ENCODE measurements at places on chromosomes 1 and 21. TPM values are rescaled to one million over a fixed set of nuclear protein-coding genes. Genes with fewer than 3 reads are reported as not detected.

DNA sequence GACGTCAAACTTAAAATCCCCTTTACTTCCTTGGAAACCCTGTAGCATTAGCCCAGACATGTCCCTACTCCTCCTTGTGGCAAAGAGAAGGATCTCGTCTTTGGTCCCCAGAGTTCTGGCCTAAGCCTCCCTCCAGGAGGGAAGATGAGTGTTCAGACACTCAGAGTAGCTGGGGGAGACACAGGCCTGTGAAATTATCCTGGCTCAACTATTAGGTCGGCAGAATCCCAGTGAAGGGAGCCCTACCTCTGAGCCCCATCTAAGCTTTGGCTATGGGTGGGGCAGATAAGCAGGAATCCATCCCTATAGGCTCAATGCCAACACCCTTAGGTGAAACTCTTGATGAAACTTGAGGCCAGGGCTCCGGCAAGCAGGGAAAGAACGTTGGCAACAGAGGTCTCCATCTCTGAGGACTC, 1.7 kb upstream of the SFN start:
- H3K36me3 ChIP-seq = peaks cover 7% of the 10 kb centered on the region
- H3K4me1 ChIP-seq = peaks cover 21% of the 10 kb centered on the region
- H3K27me3 ChIP-seq = no peaks in the 10 kb centered on the region
- no peak for DNase-seq
- no peak overlapping the region for H3K4me3 ChIP-seq

- H3K27me3 ChIP-seq = no peaks in the 10 kb centered on the region
- H3K4me1 ChIP-seq = peaks cover 19% of the 10 kb centered on the region
- H3K27ac ChIP-seq = no peak overlapping the region
- peak overlapping the region; percentile 3 for H3K4me3 ChIP-seq
- DNase-seq = no peak
Observed at GRCh38 chr1:247408100-247408499, 7.9 kb upstream of the NLRP3 start.

DNA sequence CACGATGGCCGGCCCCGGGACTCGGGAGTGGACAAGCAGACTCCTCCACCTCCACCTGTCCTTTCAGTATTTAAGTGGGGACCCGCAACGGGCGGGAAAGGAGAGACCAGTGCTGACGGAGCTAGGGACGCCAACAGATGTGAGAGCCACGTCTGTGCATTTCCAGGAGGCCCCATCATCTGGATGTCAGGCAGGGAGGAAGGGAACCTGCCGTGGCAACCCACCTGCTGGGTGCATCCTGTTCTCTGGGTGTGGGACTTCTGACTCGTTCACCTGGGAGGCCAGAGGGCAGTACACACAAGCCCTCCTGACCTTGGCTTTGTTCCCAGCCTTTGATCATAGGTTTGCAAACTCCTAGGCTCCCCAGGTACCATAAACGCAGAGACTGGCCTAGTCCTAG, 5.6 kb upstream of the PCBP3 start:
- no peak for DNase-seq
- no peak overlapping the region for H3K27ac ChIP-seq
- no peaks in the 10 kb centered on the region for H3K27me3 ChIP-seq
- peaks cover 20% of the 10 kb centered on the region for H3K4me1 ChIP-seq
- no peaks in the 10 kb centered on the region for H3K36me3 ChIP-seq

GRCh38 chr1:192274588-192274987, 42.2 kb upstream of the RGS21 start:
- no peak overlapping the region for H3K4me3 ChIP-seq
- DNase-seq = no peak
- no peaks in the 10 kb centered on the region for H3K36me3 ChIP-seq
- no peak overlapping the region for H3K27ac ChIP-seq
- no peaks in the 10 kb centered on the region for H3K27me3 ChIP-seq
- no peaks in the 10 kb centered on the region for H3K4me1 ChIP-seq

GRCh38 chr1:93816970-93817678, 61.9 kb downstream of the DNTTIP2 start:
- no peaks in the 10 kb centered on the region for H3K36me3 ChIP-seq
- peaks cover 6% of the 10 kb centered on the region for H3K4me1 ChIP-seq
- no peak overlapping the region for H3K4me3 ChIP-seq
- no peaks in the 10 kb centered on the region for H3K27me3 ChIP-seq
- no peak for DNase-seq

DNA sequence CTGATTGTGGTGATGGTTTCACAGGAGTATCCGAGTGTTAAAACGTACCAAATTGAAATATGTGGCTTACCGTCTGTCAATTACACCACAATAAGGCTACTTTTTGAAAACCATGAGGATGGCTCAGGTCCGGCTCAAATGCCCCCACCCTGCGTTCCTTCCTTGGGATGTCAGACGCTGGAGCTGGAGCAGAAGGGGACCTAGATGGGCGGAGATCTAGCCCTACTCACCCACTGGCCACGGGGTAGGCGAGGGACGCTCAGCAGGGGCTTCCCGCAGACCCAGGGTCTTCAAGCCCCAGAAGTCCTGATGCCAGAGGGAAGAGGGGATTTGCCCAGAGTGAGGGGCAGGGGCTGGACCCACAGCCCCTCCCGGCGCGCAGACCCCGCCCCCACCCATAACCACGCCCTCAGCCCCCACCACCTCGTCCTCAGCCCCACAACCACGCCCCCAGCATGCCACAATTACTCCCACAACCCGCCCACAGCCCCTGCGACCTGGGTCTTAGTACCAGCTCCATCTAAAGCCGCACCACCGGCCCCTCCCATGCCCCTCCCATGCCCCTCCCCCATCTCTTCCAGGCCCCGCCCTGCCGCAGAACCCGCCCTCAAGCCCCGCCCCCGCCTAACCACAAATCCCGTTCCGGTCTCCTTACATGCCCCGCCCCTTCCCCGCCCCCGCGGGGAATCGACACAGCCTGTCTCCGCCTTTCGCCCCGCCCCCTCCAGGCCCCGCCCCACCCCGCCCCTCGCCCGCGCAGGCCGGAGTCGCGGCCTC, at the start of gene LRRC3:
Gene LRRC3 (plus strand): TSS at position 764 of the 777 bp plus-strand sequence. CDS start 1,135 bp downstream, outside the sequence.
- DNase-seq = peak; percentile 76
- peaks cover 10% of the 10 kb centered on the region for H3K4me1 ChIP-seq
- H3K36me3 ChIP-seq = no peaks in the 10 kb centered on the region
- H3K27me3 ChIP-seq = no peaks in the 10 kb centered on the region
- H3K4me3 ChIP-seq = no peak within 1 kb of the TSS

GRCh38 chr1:51295926-51296325, 34.4 kb downstream of the TTC39A start:
- no peaks in the 10 kb centered on the region for H3K36me3 ChIP-seq
- DNase-seq = no peak
- H3K27ac ChIP-seq = no peak overlapping the region
- H3K4me3 ChIP-seq = no peak overlapping the region

- H3K27ac ChIP-seq = no peak overlapping the region
- no peaks in the 10 kb centered on the region for H3K4me1 ChIP-seq
- peaks cover 18% of the 10 kb centered on the region for H3K27me3 ChIP-seq
- DNase-seq = no peak
- no peaks in the 10 kb centered on the region for H3K36me3 ChIP-seq
Observed at GRCh38 chr1:156412653-156413321, 43.8 kb downstream of the RHBG start.

DNA sequence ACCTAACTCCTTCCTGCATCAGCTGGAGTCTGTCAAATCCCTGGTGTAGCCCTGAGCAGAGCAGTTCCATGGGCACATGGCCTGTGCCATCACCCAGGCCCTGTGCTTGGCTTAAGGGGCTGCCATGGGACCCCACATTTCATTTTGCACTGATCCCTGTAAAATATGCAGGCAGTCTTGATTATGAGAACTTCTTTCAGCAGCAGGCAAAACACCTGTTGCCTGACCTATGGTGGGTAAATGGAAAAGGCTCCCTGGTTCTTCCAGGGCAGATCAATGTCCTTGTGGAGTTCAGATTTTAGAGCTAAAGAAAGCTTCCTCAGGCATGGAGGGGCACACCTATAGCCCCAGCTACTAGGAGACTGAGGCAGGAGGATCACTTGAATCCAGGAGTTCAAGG, 44.2 kb downstream of the HSD3B1 start:
- H3K4me1 ChIP-seq = no peaks in the 10 kb centered on the region
- H3K4me3 ChIP-seq = no peak overlapping the region
- H3K36me3 ChIP-seq = no peaks in the 10 kb centered on the region

DNA sequence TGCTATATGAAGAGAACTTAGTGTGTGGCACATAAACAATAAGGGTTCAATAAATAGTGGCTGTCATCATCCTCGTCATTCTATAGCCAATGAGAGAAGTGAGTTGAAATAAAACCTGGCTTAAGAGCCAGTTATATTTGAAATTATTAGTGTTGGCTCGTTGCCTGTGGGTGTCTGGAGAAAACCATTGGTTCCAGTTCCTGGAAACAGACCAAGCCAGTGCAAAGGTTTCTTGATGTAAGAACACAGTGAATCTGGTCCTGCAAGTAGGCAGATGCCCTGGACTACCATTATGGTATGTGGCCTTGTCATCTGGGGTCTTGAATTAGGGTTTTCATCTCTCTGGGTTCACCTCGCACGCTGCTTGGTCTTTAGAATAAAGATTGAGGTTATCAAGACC, 43.3 kb downstream of the URB2 start:
- no peaks in the 10 kb centered on the region for H3K36me3 ChIP-seq
- H3K27ac ChIP-seq = no peak overlapping the region

GRCh38 chr1:33298623-33299277, 22.1 kb downstream of the A3GALT2 start:
- peaks cover 9% of the 10 kb centered on the region for H3K36me3 ChIP-seq
- no peak overlapping the region for H3K4me3 ChIP-seq
- peaks cover 14% of the 10 kb centered on the region for H3K4me1 ChIP-seq
- DNase-seq = peak; percentile 28
- H3K27me3 ChIP-seq = no peaks in the 10 kb centered on the region

- H3K4me3 ChIP-seq = no peak overlapping the region
- no peaks in the 10 kb centered on the region for H3K36me3 ChIP-seq
- H3K27ac ChIP-seq = no peak overlapping the region
- peaks cover 2% of the 10 kb centered on the region for H3K27me3 ChIP-seq
Observed at GRCh38 chr1:58837886-58838285, 54.0 kb upstream of the JUN start.

DNA sequence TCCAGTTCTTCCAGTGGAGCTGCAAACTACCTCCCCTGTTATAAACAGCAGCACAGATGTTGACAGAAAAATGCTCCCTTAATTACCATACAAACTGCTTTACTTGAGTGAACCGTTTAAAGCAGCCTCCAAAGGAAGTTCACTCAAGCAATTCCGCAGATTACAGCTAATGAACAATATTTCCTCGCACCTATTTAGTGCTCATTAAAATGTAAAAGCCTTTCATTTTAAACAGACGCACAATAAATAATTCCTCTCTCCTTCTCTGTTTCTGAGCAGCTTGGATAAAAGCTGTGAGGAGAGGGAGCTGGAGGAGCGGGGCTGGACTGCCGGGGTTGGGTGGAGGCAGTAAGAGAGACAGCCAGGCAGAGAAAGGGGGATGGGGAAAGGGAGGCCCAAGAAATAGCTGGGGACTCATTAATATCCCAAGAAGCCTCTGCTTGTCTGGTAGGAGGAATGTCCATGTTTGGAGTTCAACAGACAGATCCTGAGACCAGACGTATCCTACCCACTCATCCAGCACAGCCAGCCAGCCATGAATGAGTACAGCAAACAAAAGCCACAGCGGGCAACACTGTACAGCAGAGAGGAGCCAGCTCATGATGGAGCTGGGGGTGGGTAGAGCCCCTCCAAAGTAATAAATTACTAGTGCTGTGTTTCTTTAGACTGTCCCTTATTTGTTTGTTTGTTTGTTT, 227.7 kb downstream of the GPATCH2 start:
- DNase-seq = no peak
- H3K4me1 ChIP-seq = no peaks in the 10 kb centered on the region
- no peak overlapping the region for H3K4me3 ChIP-seq
- no peaks in the 10 kb centered on the region for H3K27me3 ChIP-seq

- no peaks in the 10 kb centered on the region for H3K36me3 ChIP-seq
- no peak overlapping the region for H3K27ac ChIP-seq
- no peak for DNase-seq
- H3K27me3 ChIP-seq = peaks cover 5% of the 10 kb centered on the region
Observed at GRCh38 chr1:228763561-228763960, 28.3 kb downstream of the RHOU start.

- no peaks in the 10 kb centered on the region for H3K27me3 ChIP-seq
- H3K36me3 ChIP-seq = no peaks in the 10 kb centered on the region
- no peak overlapping the region for H3K27ac ChIP-seq
- no peak overlapping the region for H3K4me3 ChIP-seq
- DNase-seq = peak; percentile 34
- no peaks in the 10 kb centered on the region for H3K4me1 ChIP-seq
Observed at GRCh38 chr1:73998348-73998959, 199.5 kb downstream of the LRRIQ3 start.

DNA sequence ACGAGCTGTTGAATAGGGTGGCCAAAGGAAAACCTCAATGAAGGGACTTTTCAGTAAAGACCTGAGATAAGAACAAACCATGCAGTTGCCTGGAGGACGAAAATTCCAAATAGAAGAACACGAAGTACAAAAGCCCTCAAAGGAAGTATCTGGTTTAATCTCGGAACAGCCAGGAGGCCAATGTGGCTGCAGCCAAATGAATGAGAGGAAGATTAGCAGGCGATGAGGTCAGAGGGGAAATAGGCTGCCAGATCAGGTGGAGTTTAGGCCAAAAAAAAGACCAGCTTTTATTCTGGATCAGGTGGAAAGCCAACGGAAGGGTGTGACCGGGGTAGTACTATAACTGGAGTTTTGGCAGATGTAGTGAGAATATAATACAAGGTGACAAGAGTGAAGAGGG, 43.7 kb downstream of the SRSF11 start:
- H3K36me3 ChIP-seq = peaks cover 41% of the 10 kb centered on the region
- H3K4me3 ChIP-seq = no peak overlapping the region
- no peaks in the 10 kb centered on the region for H3K4me1 ChIP-seq
- no peak overlapping the region for H3K27ac ChIP-seq
- DNase-seq = no peak

DNA sequence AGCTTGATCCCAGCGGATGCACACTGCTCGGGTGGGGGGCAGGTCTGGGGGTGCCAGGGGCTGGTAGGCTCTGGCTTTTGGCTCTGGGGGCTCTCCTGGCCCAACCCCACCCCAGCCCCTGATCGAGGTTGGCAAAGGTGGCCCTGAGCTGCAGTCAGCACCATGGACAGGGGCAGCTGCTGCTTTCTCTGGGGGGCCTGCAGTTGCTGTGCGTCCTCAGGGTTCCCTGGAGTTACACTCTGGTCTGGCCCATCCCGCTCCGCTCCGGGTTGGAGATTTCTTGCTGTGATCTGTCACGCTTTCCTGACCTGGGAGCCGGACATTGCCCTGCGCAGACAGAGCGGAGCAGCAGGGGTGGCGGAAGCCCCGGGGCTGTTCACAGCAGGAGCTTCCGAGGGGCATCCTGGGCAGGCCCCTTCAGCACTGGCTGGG, 8.0 kb upstream of the PLCH2 start:
- H3K27ac ChIP-seq = no peak overlapping the region
- H3K4me1 ChIP-seq = peaks cover 24% of the 10 kb centered on the region
- no peak for DNase-seq
- H3K27me3 ChIP-seq = no peaks in the 10 kb centered on the region

Gene PYHIN1
- total RNA-seq = 97.3 TPM

Gene CDC7
- total RNA-seq = 6.2 TPM

Gene PLXNA2
- 0.62 TPM for total RNA-seq

Gene ABL2
- 16.4 TPM for total RNA-seq

Gene NBPF12
- 25.7 TPM for total RNA-seq

Gene MMEL1
- 0.79 TPM for total RNA-seq
